Inflammatory macrophage (primary cell): ENCODE measurements at places on chromosomes 7 and 10.

- DNase-seq = no peak
Measured at GRCh38 chr10:73970845-73971244, 27.1 kb upstream of the VCL start.

GRCh38 chr7:115721293-115722217 is 309.0 kb downstream of the TFEC start:
- DNase-seq = no peak

- DNase-seq = no peak
Measured at GRCh38 chr10:69677985-69678654, 48.1 kb downstream of the FAM241B start.

GRCh38 chr10:30041196-30042105 is 17.9 kb downstream of the JCAD start:
- DNase-seq = no peak

GRCh38 chr7:91348711-91349110 is 84.5 kb downstream of the FZD1 start:
- no peak for DNase-seq

DNA sequence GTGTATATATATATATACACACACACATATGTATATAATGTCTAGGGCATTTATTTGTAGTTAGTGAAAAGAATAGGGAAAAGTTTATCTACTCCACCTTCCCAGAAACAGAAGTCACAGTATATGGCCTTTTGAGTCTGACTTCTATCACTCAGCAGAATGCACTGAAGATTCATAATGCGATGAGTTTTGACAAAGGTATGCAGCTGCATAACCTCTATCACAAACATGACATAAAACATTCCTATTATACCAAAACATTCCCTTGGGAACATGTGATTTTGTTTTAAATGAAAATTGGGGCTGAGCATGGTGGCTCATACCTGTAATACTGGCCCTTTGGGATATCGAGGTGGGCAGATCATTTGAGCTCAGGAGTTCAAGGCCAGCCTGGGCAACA is 137.3 kb upstream of the EEPD1 start:
- no peak for DNase-seq

DNA sequence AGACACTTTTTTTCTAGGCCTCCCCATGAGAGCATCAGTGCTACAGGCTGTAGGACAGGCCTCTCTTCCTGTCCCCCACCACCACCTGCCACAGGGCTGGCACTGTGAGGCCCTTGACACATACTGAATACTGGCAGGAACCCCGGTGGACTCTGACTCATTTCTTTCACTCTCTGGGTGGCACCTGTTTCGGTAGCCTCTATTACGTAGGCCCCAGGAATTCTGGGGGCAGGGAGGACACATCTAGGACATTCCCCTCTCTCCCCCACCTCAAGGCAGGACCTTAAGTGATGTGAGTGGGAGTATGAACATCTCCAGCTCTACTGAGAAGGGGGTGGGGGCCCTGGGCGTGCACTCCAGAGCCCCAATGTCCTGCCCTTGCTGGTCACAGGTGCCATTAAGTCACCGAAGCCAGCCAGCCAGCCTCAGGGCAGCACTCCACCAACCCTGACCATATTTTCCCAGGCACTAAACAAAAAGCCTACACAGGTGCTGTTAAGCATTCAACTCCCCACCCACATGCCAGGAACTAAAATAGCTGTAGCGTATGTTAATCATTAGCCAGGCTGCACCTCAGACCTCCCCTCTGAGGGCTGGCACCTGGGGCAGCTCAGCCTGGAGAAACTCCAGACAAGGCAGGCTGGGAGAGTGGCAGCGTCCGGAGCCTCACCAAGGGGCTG is 8.9 kb downstream of the ANXA11 start:
- no peak for DNase-seq

DNA sequence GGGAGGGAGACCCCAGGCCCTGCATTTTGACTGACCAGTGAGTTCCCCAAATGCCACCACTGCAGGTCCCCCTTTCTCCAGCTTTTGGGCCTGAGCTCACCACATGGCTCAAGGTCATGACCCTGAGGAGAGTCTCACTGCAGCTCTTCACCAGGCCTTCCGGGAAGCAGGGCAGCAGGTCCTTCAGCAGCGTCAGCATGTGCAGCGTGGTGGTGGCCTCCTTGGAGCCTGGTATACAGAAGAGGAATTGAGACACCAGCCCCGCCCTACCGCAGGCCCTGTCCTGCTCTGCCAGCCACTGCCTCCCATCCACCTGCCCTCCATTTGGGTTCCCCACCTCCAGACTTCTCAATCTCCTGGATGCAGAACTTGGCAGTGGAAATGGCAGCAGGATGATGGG is 13.0 kb downstream of the RRP12 start:
- no peak for DNase-seq

DNA sequence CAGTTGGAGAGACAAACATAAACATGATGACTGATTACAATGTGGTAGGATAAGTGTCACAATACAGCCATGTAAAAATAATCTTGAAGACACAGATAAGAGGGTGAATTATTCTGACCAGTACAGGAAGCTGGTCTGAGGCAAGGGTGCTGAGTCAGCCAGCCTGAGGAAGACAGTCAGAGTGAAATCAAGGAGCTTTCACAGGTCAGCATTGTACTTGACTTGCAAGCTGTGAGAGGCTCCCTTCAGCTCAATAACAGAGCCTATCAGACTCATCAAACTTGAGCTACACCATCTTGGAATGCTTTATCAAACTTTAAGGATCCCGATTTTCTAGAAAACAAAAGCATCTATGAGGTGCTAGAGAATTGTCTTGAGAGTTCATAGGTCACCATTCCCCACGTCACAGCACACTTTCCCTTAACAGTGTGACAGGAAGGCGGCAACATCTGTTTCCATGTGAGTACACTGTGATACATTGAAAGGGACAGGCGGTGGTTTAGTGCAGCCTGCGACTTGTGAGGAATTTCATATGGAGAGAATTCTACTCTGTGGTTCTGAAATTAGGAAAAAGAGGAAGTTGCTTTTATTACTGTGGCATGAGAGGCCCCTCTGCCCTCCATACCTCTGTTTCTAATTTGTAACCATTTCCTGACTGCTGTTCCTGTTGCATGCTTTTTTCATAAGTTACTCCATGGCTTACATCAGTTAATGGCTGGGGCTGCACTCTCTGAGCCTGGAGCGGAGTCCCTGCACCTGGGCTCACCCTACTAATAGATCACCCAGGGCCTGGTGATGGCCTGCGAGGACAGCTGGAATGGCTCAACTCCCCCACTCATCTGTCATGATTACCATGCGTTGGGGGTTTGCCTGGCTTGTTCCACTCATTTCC is 417.1 kb downstream of the SUGCT start:
- peak; percentile 81 for DNase-seq

DNA sequence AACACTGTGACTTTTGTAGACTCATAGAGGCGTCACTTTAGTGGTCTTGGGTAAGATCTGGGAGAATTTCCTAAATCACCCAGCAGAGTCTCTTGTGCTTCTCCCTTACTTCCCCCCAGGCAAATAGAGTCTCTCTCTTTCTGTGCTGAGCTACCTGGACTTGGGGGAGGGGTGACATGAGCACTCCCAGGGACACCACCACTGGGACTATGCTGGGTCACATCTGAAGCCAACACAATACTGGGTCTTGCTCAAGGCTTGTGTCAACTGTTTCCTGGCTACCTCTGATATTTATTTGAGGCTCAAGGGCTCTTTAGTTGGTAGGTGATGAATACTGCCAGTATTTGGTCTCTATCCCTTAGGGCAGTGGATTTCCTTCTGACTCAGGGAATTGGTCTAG is 214.6 kb upstream of the TPK1 start:
- DNase-seq = no peak

DNA sequence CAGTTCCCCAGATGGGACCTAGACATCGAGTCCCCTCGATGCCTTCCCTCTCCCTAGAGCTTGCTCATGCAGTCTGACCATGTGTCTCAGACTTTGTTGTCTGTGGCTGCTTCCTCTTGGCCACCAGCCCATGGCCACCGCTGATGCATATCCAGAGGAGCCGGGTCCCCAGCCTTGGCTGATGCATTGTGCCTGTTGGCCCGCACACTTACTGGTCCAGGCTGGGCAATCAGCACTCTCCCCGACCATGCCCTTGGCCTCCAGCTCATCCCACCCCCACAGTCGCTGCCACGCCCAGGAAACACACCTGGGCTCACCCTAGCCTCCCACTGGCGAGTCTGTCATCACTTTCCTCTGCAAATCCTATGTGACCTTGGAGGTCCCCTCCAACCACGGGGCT is 10.1 kb downstream of the NPC1L1 start:
- no peak for DNase-seq

DNA sequence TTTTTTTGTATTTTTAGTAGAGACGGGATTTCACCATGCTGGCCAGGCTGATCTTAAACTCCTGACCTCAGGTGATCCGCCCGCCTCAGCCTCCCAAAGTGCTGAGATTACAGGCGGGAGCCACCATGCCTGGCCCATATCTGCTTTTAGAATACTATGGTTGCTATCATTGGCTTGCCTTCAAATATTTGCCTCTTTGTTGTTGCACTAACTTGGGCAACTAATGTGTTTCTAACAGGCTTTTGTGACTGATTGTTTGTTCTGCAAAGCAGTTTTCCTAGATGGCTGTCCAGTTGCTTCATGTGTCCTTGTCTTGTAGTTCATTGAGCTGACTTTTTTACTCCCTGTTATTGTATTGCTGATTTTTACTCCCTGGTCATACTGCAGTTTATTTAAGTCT is 9.7 kb downstream of the VDAC2 start:
- no peak for DNase-seq
